Thoracic aorta (tissue), 2 donors: ENCODE measurements at places on chromosomes 11 and 22.
A peak's percentile ranks its signal among the peaks of the same experiment; 100 is the strongest.

DNA sequence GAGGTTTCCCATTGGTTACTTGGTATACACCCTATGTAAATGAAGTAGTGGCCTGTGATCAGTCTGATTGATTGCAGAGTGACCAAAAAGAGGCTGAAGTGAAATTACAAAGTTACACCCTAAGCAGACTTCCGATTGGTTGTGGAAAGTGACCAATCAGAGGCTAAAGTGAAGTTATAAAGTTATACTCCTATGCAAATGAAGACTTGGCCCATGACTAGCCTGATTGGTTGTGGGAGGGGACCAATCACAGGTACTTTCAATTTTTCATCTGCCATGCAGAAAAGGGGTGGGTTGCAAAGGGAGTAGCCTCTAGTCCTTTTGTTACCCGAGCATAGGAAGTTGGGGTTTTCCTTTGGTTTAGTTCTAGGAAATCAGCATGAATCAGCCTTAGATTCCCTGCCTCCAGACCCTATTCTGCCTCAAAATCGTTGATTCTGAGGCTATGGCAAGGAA, 18.1 kb upstream of the CSTF3 start:
- no peak for DNase-seq

DNA sequence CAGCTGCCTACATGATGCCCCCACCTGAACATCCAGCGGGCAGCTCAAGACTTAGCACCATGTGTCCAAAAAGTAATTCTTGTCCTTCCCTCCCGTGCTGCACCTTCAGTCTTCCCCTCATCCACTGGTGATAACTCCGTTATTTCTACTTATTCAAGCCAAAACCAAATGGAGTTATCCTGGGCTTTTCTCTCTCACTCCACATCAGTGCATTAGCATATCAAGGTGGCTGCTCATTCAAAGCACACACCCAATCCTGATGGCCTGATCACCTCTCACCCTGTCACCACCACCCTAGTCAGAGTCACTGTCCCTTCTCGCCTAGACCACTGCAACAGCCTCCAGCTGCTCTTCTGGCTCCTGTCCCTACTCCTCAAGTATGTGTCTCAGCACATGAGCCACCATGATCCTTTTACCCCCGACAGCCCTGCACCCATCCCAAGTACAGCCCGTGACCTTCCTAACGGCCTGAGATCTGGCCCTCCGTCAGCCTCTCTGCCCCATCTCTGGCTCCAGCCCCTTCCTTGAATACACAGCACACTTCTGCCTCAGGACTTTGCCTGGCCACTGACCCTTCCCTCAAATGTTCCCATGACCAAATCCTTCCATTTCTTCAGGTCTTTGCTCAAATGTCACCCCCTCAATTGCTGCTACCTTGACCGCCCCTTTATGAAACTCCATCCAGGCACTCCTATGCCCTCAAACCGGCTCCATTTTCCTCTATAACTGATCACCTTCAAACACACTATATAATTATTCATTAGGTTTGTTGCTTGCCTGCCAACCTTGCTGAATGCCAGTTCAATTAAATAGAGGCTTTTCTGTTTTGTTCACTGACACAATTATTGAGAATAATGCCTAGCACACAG, 19.7 kb upstream of the SLC25A1 start:
- no peak for DNase-seq

DNA sequence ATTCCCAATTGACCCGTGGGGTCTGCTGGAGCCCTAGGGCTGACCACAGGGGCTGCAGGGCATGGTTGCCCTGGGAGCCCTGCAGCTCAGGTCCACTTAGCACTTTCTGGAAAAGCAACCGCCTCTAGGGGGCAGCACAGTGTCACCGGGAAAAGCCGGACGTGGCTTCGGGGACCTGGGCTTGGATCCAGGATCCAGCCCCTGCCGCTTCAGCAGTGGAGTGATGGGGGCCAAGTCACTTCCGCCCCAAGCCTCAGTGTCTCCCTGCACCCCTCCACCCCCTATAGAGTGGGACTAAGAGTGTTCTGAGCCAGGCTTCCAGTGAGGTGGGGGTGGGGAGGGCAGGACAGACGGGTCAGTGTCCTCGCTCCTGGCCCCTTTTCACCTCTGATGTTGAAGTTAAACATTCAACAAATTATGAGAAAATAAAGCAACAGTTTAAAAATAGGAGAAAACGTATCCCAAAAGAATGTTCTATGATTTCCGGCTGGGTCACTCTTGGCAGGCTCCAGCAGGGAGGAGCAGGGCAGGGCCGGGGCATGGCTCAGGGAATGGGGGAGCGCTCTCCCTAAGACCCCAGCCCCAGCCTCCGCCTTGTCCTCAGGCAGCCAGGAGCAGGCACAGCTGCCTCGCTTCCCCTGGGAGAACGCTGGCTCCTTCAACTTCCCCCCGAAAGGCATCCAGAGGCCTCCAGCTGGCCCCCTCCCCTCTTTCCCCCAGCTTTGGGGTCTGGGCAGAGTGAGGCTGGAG, 96.5 kb upstream of the FGF3 start:
- peak; percentile 75 for DNase-seq

GRCh38 chr11:37857726-37858125, 1259.7 kb upstream of the RAG2 start:
- DNase-seq = no peak

DNA sequence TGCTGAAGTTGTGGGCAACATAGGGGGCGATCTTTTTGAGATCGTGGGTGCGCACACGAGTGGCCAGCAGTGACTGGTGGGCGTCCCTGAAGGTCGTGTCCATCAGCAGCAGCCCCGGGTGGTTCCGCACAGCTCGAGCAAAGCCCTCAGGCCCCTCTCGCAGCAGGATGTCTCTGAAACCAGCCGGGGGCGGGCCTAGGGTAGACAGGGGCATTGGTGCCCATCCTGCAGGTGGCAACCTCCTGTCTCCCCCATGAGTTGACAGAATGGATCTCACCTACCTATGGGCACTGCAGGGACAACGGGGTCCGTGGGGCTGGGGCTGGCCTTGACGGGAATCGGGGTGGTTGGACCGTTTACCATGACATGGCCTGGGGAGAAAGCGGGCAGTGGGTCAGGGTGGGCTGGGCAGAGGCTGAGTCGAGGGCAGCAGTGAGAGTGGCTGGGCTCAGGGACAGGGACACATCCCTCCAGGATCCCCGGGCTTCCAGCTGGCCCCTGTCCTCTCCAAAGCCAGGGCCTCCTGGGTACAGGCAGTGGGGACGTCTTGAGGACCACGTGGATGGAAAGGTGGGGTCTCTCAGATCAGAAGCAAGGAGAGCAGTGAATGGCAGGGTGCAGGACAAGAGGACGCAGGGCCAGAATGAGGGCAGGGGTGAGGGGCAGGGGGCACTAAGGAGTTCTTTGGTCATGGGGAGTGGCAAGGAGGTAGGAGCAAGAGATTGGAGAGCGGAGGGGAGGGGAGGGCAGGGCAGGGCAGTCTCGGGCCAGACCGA, 4.2 kb upstream of the LRFN4 start:
- no peak for DNase-seq

GRCh38 chr22:25766418-25766817, 24.4 kb downstream of the MYO18B start:
- DNase-seq = no peak
